ENCODE measurements at places on chromosomes 4 and X.

GRCh38 chr4:102437111-102437510 is 64.0 kb upstream of the NFKB1 start:
- no peak for DNase-seq

DNA sequence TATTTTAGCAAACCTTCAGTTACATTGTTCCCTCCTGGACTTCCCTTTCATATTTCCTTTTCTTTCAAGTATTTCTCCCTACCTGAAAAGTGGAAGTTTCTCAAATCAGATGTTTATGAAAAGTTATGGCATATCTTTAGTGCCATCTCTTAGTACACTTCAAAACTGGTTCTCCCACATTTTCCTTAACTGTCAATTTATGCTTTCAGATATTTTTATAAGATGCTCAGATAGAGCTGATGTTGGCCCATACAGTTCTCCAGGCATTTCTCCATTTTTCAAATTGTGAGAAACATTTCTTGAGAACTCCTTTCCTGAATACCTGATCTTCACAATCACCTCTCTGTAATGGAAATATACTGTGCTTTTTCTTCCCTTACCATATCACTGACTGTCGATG is 32.5 kb upstream of the AP1AR start:
- no peak for DNase-seq

- DNase-seq = peak; percentile 11
Measured at GRCh38 chrX:153598541-153599191, at the start of gene CCNQ. CCNQ (minus strand) TSS chrX:153599139; CDS start chrX:153599073, 66 bp downstream.

GRCh38 chr4:139301821-139302611 is at the start of gene NDUFC1:
NDUFC1 (minus strand) TSS chr4:139302477; CDS start chr4:139295798, 6,679 bp downstream.
- peak; percentile 66 for DNase-seq

- DNase-seq = no peak
Measured at GRCh38 chr4:40923316-40924095, 173.8 kb downstream of the NSUN7 start.

GRCh38 chrX:10875995-10876394 is 235.1 kb upstream of the HCCS start:
- no peak for DNase-seq

- no peak for DNase-seq
Measured at GRCh38 chrX:33195698-33196097, 15.7 kb downstream of the DMD start.

GRCh38 chrX:79065696-79066095 is 78.8 kb upstream of the GPR174 start:
- no peak for DNase-seq

- DNase-seq = peak; percentile 7
Measured at GRCh38 chrX:130120321-130120731, 10.0 kb upstream of the ELF4 start.

Measured in stimulated activated CD4-positive, alpha-beta T cell treated with anti-CD3 and anti-CD28 coated beads, Interleukin-4, amount 100 ng/mL, for 24 hours (primary cell).